ENCODE measurements at places on chromosomes 16 and 17.
A peak's percentile ranks its signal among the peaks of the same experiment; 100 is the strongest.

DNA sequence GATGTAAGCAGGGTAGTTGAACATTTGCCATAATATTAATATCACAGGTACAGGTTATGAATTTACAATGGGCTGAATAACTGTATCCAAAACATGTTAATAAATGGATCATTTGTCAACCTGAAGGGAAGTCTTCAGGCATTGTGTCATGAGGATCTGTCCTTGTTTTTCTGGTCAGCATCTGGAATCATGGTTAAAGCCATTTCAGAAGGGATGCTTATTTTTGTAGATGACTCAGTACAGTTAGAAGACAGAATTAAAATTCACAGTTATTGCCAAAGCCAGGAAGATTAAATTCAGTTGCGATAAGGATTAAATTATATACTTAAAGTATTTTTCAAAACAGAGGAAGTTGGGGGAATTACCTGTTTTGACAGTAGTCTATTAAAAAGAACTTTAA, 8.0 kb downstream of the PSMD11 start:
- DNase-seq: no peak

GRCh38 chr16:3904875-3905274, 24.4 kb upstream of the CREBBP start:
- no peak for DNase-seq

DNA sequence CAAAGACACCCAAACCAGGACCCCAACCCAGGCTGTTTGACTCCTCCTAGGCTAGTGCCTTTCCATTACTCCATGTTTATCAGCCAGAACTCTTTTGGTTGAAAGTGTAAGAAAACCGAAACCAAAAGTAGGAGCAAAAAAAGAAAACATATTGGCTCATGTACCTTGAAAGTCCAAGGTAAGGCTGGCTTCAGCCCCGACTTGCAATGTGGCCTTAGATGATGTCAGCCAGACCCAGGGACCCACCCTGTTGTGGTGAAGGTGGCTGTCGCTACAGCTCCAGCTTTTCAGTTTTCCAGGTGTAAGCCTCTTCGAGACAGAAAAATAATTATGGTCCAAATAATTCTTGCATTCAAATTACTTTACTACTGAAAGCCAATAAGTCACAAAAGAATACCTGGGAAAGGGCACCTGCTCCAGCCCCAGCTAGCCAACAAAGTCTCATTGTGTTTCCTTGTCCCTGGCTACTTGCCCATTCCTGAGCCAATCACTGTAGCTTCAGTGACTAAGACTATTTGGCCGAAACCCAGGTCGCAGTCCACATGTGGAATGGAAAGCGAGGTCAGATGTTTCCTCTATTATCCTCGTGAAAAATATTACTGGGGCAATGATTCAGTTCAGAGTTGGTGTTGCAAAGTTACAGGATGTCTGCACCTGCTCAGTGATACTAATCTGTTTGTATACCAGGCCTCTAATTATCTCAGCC, 20.7 kb downstream of the DNAH9 start:
- no peak for DNase-seq

- DNase-seq: no peak
These were observed 453.2 kb upstream of the SOX9 start for GRCh38 chr17:71667661-71668060.

DNA sequence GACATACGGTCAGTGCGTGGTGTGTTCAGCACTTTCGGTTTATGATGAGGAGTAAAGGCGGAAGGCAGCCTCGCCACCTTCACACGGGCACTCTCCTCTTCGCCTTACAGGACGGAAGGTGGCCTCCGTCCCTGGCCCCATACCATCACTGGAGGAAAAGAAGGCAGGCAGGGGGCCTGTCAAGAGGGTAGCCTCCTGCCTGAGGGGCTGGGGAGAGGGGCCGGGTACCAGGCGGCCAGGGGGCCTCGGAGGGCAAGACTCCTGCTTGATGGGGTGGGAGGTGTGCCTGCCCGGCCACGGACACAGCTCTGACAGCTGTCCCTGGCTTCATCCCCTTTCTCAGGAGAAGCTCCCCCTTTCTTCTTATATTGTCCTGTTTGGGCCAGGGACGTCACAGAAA, 15.6 kb upstream of the SLC38A8 start:
- DNase-seq: no peak

- DNase-seq: peak; percentile 74
These were observed 18.6 kb downstream of the C1QTNF1 start for GRCh38 chr17:79042421-79043190.

- no peak for DNase-seq
These were observed 388 bp downstream of the RHBDL3 start for GRCh38 chr17:32266051-32266388.

DNA sequence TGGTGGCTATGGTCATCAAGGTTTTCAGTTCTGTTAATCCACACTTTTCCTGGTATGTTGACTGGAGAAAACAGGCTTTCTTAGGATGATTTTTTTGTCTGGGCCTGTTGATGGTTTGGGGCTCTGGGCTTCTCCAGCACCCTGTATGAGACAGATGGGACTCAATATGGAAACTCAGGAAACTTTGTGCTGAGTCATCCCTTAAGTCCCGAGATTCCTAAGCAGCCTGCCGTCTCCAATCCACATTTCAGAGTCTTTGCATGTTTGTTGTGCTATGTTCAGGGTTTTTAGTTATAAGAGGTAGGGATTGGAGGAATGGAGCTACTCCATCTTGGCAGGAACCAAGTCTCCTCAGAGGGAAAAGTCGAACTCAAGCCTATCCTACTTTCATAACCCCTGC, 253.3 kb upstream of the FOXF1 start:
- DNase-seq: no peak

DNA sequence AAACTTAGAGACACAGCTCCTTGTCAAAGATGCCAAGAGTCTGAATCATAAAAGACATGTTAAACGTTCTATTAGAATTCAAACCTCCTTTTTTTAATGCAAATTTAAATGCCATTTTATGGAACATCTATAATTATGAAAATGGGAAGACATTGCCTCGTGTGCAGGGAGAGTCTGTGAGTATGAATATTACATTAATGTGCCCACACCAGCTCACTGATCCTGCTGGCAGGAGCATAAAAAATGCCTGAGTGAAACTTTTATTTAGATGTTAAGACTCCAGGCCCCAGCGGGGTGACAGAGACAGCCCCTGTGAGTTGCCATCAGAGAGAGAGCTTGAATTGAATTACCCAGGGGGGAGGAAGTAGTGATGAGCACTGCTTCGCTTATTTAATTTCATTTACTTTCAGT, 84.8 kb downstream of the SNX11 start:
- DNase-seq: no peak

- no peak for DNase-seq
These were observed 172.5 kb upstream of the FOXF1 start for GRCh38 chr16:86337581-86338402.

GRCh38 chr16:57745768-57746167, 10.2 kb downstream of the KATNB1 start:
- no peak for DNase-seq

GRCh38 chr17:64161380-64162176, 31.6 kb upstream of the ERN1 start:
- no peak for DNase-seq

- DNase-seq: no peak
These were observed 163.2 kb downstream of the TOX3 start for GRCh38 chr16:52383640-52384292.

DNA sequence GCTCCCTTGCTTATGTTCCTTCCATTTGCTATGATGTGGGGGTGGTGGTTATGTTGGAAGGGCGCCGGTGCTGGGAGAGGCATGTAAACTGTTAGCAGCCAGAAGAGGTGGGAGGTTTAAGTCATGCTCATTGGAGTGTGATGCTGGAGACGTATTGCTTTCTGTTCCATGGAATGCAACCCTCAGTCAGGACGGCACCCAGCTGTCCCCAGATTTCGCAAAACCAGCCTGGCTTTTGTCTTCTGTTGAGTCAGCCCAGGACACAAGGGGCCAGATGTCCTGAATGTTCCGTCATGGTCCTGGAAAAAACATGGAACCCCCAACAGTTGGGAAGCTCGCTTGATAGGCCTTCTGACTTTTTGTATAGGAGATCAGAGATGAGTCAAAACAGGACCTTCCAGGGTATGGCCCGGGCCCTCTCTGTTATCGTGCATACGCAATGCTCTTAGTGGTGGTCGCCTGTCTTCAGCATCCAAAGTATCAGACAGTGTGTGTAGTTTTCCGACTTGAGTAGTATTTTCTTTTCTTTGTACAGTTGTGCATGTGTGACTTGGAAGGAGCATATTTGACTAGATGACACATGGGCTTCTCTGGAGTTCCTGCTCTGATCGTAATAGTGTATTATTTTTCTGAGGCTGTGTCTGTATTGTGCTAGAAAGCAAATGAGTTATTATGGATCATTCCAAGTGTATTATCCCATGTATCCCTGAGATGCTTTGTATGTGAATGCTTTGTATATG, 201.9 kb downstream of the SNX29 start:
- DNase-seq: no peak

DNA sequence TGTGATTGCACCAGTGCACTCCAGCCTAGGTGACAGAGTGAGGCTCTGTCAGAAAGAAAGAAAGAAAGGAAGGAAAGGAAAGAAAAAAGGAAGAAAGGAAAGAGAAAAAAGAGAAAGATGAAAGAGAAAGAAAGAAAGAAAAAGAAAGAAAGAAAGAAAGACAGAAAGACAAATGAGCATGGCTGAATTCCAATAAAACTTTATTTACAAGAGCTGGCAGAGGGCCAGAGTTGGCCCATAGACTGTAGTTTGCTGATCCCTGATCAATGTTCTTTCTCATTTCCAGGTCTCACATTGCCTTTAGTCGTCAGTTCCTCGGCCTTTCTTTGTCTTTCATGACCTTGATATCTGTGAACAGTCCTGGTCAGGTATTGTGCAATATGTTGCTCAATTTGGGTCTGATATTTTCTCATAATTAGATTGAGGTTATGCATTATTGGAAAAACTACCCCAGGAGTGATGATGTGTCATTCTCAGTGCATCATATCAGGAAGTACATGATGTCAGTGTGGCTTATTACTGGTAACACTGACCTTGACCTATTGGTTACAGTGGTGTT, 68.5 kb upstream of the MED9 start:
- no peak for DNase-seq

GRCh38 chr17:1498869-1499268, 6.4 kb upstream of the MYO1C start:
- DNase-seq: no peak

GRCh38 chr16:66904846-66905632, 13.6 kb downstream of the CDH16 start:
- no peak for DNase-seq

- DNase-seq: no peak
These were observed 14.7 kb downstream of the CA7 start for GRCh38 chr16:66858740-66859396.

- no peak for DNase-seq
These were observed 25.3 kb downstream of the LMF1 start for GRCh38 chr16:945271-946047.

DNA sequence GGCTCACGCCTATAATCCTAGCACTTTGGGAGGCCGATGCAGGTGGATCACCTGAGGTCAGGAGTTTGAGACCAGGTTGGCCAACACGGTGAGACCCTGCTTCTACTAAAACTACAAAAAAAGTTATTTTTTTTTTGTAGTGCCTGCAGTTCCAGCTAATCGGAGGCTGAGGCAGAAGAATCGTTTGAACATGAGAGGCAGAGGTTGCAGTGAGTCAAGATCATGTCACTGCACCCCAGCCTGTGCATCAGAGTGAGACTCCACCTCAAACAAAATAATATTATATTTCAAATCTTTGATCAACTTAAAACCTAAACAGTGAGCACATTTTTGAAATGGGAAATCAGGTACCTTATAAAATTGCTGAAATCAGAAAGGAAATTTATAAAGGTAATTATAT, 36.5 kb downstream of the NCOR1 start:
- no peak for DNase-seq

DNA sequence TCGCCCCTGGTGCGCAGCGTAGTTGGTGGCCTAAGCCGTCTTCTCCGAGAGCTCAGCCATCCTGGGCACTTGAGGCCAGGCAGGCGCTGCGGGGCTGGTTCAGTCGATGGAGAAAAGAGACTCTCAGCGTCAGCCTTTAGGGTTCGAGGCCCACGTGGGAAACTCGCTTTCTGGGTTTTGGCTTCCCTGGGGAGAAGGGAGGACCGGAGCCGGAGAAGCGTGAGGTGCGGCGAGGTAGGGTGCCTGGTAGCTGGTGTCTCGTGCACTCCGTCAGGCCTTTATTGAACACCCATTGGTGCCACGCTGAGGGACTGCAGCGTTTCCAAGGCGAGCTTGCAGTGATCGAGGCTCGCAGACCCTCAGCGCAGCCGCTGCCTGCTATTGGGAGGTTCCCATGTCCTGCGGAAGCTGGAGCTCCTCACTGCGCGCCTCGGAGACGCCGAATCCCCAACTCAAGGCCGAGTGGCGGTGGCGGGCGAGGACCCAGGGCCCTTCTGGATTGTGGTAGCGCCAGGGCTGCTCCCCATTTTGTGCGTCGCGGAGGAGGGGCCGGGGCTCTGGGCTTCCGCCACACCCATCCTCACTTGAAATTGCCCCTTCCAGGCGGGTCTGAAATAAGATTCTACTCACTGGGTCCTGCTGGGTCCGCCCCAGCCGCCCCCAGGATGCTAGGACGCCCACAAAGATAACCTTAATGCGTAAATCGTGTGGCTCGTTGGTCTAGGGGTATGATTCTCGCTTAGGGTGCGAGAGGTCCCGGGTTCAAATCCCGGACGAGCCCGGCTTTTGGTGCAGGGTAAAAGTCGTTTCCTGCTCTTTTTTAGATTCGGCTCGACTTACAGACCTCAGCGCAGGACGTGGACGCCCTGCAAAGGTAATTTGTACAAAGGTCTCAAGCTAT, 1.2 kb downstream of the OR1F1 start:
- peak; percentile 45 for DNase-seq

DNA sequence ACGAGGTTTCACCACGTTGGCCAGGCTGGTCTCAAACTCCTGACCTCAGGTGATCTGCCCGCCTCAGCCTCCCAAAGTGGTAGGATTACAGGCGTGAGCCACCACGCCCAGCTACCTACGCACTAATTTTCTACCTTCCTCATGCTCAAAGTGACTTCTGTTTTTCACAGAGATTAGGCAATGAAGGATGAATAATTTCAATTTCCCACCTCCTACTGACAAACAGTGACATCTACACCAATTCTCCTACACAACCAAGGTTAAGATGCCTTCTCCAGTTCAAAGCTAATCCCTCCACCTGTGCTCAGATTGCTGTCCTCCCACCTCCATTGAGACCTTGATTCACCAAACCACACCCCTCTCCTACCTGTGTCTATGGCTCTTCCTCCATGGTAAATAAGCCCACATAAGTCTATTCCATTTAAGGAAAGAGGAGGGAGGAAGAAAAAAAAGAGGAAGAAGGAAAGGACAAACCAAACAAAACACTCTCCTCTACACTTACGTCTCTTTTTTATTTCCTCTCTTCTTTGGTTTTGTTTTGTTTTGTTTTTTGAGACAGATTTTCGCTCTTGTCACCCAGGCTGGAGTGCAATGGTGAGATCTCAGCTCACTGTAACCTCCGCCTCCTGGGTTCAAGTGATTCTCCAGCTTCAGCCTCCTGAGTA, 5.5 kb upstream of the MED11 start:
- no peak for DNase-seq

GRCh38 chr16:66480265-66481080, 53.4 kb downstream of the BEAN1 start:
- DNase-seq: no peak

GRCh38 chr16:74201576-74201975, 95.0 kb upstream of the PSMD7 start:
- DNase-seq: no peak
